ENCODE measurements at places on chromosomes 3 and 15.

DNA sequence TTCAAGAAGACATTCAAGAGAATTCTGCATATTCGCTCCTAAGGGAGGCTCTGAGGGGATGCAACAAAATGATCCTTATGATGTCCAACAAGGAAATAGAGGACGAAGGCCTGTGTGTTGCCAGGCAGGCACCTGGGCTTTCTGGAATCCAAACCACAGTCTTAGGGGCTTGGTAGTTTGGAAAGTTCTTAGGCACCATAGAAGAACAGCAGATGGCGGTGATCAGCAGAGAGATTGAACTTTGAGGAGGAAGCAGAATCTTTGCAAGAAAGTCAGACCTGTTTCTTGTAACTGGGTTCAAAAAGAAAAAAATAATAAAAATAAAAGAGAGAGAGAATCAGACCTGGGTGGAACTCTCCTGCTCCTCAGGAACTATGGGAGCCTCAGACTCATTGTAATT, 11.7 kb upstream of the ATG7 start:
- no peak for DNase-seq

DNA sequence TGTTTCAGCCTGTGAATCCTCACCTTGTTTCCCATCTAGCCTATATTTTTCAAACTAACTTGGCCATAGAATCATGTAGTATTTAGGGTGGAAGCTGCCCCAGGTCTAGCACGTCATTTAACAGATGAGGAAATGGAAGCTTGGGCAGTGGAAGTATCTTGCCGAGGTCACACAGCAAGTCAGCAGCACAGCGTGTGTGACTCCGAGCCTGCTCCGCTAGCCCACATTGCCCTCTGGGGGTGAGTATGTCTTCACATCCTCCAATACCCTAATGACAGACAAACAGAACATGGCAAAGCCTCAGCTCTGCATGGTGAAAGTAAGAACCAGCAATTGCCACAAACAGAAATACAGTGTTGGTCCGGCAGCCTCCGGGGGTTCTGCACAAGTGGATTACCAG, 2.2 kb upstream of the CCR5 start:
- peak; percentile 46 for DNase-seq

DNA sequence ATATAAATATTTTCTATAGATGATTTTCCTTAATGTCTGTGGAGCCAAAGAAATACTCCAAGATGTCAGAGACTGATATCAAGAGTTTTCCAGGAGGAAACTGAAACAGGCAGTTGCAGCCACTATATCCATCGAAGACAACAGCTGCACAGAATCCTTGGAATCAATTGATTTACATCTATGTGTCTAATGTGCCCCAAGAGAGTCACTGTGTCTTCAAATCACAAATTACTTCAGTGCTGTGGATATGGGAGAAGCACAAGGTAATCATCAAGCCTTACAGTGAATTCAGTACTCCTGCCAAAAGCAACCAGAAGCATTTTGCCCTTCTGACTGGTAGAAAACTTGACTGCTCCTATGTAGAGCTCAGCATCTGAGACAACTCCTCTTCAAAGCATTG, 51.1 kb downstream of the CPNE4 start:
- DNase-seq, result no peak

GRCh38 chr3:118108769-118109168, 925.9 kb downstream of the IGSF11 start:
- DNase-seq, result no peak

GRCh38 chr3:48619541-48620524, 1.7 kb downstream of the TMEM89 start:
- DNase-seq, result no peak

- no peak for DNase-seq
These were observed 141.0 kb upstream of the MYRIP start for GRCh38 chr3:39668420-39668819.

- DNase-seq, result no peak
These were observed 110.4 kb downstream of the CBLB start for GRCh38 chr3:105758451-105758850.

GRCh38 chr3:138938877-138939560, 7.9 kb downstream of the FOXL2 start:
- DNase-seq, result no peak

GRCh38 chr3:138127636-138128365, 4.4 kb downstream of the A4GNT start:
- DNase-seq, result no peak

GRCh38 chr15:38547255-38547997, 17.2 kb downstream of the RASGRP1 start:
- DNase-seq, result no peak

DNA sequence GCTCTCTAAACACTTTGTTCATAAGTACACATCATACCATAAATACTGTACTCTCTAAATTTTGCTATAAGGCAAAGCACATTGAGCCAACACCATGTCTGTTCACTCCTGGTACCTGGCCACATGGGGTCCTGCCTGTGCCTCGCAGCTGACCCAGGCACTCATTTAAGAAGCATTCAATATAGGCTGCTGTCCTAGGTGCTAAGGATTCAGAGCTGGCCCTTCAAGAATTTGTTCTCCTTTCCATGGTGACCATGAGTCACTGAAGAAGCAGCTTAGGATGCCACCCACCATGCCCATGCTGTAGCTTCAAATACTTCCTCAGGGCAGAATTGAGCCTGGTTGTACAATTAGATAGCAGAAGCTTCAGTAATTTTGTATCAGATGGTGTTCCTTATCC, 119.2 kb upstream of the ZBED2 start:
- DNase-seq, result no peak

DNA sequence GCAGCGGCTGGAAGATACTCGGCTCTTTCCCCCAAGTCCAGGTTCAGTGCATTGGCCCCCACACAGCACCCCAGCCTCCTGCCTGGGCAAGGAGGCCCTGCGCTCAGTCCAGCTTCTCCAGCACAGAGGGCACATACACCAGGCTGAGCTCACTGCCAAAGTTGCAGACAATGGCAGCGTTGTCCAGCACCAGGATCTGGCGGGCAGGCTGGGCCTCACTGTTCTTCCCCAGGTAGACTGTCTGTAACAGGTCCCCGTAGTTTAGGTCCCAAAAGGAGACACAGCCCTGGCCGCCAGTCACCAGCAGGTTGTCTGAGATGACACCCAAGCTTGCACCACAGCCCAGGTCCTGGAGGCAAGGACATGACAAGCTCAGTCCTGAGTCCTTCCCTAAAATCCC, 32.9 kb downstream of the PTPN23 start:
- DNase-seq, result no peak

- DNase-seq, result no peak
These were observed 215.1 kb downstream of the SHQ1 start for GRCh38 chr3:72633121-72633520.

DNA sequence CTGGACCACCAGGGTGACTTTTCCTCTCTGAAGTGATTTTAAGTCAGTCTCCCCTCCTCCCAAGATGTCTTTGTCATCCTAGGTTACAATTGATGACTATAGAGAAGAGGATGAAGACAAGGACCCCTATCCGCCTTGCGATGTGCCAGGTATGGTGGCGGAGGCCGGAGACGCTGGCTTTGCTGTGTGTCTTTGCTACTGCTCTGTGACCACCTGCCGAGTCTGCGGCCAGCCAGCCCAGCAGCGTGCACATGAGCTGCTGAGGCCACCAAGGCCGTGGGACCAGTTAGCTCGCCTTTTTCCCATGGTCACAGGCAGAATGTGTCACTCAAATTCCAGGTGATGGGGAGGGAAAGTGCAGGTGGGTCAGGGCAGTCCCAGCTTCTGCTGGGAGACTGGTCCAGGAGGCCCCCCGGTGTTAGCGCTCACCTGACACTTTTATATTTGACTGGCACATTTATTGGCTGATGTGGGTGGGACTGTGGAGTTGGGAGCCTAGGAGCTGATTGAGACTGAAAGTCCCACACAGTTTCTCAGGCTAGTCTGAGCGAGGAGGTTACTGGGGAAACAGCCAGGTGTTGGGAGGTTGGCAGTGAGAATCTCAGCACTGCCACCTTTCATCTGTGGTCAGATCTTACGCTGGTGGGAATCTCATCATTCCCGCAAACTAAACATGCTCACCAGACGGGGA, 114.1 kb downstream of the CHDH start:
- DNase-seq, result no peak

DNA sequence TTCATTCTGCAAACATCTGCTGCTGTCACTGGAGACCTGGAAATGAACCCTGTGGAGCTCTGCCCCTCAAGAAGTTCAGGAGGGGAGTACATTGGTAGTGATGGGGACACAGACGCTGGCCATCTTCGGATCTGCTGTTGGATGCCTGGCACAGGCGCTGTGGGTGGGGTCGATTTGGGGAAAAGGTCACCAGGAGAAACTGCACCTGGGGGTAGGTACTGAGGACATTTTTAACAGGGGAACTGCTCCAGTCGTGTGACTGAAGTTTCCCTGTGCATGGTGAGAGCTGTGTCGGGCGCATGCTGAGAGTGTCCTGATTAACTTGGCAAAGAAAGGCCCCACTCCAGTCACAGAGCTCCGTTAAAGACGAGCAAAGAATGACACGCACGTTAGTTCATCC, 3.4 kb downstream of the UROC1 start:
- no peak for DNase-seq

GRCh38 chr15:50777042-50777441, 11.5 kb upstream of the SPPL2A start:
- DNase-seq, result no peak

- DNase-seq, result no peak
These were observed at the start of gene LRRN1 for GRCh38 chr3:3799173-3800079. LRRN1 (plus strand) TSS chr3:3799431; CDS start chr3:3844642, 45,211 bp downstream.

- DNase-seq, result no peak
These were observed 394.6 kb downstream of the FEZF2 start for GRCh38 chr3:61978460-61979419.

Data from activated T-helper 1 cell treated with anti-CD3 and anti-CD28 coated beads, Interleukin-2, amount 50 U/mL, for 16 hours (primary cell).